ENCODE measurements at places on chromosomes 4 and X.

DNA sequence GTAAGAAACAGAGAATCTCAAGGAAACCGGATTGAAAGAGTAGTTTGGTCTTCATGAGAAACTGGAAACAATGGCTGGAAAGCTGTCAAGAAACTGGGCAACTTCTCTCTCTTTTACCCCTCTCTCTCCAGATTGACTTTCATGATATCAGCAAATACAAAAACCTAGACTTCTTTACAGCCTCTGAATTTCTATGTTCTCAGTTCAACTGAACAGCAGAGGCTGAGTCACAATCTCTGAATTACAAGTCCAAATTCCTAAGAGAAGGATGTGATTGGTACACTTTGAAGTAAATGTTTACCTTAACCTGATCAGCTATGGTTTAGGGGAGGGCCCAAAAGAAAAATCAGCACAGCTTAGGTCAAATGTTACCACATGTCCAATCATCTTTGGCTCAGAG, 974.9 kb downstream of the RPA4 start:
- no peak for DNase-seq

DNA sequence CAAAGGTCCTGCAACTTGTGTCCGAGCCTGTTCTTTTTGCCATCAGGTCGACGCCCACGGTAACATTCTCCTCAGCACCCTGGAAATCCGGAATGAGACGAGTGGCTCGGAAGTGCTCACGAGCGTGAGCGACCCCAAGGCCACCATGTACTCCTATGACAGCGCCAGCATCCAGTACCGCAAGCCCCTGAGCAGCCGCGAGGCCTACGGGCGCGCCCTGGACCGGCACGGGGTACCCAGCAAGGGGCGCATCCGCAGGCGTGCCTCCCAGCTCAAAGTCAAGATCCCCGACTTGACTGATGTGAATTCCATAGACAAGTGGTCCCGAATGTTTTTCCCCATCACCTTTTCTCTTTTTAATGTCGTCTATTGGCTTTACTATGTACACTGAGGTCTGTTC, 37.9 kb downstream of the COMMD8 start:
- no peak for DNase-seq

GRCh38 chrX:7112071-7112470, 35.4 kb upstream of the STS start:
- no peak for DNase-seq

DNA sequence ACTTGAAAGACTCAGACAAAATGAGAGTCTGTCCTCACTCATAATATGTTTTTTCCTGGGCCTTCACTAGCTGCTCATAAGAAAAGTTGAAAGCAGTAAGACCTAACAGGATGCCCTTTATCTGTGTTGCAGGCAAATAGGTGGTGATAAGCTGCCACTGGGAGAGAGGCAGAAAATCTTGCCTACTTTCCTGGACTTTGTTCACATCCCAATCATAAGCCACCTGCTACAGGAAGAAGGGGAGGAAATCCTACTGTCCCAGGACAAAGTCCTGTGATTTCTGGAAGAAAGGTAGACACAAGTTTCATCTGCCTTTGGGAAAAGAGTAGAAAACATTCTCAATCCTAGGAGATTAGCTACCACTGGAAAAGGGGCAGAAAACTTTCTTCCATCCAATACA, 13.3 kb upstream of the SPANXN2 start:
- DNase-seq: no peak

DNA sequence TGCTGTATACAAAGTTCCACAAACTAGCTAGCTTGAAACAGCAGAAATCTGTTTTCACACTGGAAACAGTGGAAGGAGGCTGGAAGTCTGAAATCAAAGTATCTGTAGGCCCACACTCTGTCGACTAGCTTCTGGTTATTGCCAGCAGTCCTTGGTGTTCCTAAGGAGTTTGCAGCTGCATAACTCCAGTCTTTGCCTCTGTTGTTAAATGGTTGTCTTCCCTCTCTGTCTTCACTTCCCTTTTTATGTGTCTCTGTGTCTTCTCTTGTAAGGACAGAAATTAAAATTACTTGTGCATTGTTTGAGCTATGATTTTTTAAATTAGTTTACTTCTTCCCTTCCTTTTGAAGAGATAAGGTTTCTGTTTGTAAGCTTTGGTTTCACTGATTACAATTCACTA, 8.2 kb downstream of the MTHFD2L start:
- DNase-seq: no peak

GRCh38 chr4:82715731-82716617, 82.6 kb downstream of the SCD5 start:
- DNase-seq: no peak

DNA sequence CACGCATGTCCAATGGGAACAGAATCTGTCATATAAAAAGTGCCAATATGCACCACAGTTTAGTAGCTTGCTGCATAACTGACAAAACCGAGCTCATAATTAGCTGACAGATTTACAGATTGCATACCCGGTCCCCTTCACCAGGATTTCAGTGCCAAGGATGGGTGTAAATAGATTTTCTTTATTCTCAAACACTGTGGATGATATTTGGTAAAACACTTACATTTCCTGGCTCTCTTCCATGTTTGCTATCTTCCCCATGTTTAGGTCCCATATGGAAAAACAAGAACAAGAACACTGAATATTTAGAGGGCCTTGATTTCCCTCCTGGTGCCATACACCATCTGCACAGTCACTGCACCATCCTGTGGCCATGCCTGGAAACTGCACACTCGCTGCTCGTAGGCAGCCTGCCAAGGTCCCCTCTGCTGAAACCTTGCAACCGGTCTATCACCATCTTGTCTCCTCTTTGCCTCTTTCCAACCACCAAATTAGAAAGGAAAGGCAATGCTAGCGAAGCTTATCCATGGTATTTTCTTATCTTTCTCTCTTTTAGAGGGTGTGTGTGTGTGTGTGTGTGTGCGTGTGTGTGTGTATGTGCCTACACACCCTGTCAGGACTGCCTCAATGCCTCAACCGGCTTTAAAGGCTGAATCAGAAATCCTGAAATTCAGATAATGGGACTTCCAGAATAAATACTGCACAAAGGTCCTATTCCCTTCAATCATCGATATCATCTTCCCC, 124.2 kb upstream of the MBNL3 start:
- DNase-seq: peak; percentile 2

- DNase-seq: peak; percentile 56
Observed at GRCh38 chr4:75512386-75513211, 1.6 kb downstream of the RCHY1 start.

- DNase-seq: no peak
Observed at GRCh38 chr4:20260821-20261220, 9.1 kb downstream of the SLIT2 start.

DNA sequence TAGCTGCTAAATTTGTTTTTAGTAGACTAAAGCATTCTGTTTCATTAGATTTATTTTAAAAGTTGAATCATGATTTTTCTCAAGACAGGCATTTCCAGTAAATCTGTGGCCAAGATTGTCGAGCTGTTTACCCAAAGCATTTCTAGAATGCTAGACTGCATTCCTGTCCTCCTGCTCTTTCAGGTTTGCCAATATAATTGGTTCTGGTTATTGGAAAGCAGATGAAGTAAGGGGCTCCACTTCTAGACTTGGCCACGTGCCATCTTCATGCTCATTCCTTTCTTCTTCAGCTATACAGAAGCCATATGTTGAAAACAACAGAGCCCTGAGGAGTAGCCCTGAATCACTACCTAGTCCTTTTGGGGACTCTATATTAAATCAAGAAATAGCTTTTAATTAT, 62.5 kb downstream of the PGRMC2 start:
- DNase-seq: no peak

DNA sequence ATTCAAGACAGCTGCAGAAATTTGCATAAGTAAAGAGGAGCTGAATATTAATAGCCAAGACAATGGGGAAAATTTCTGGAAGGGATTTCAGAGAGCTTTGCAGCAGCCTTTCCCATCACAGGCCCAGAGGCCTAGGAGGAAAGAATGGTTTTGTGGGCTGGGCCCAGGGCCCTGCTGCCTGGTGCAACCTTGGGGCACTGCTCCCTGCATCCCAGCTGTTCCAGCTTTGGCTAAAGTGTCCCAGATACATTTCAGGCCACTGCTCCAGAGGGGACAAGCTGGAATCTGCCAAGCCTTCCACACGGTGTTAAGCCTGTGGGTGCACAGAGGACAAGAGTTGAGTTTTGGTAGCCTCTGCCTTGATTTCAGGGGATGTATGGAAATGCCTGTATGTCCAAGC, 185.6 kb upstream of the SFRP2 start:
- no peak for DNase-seq

DNA sequence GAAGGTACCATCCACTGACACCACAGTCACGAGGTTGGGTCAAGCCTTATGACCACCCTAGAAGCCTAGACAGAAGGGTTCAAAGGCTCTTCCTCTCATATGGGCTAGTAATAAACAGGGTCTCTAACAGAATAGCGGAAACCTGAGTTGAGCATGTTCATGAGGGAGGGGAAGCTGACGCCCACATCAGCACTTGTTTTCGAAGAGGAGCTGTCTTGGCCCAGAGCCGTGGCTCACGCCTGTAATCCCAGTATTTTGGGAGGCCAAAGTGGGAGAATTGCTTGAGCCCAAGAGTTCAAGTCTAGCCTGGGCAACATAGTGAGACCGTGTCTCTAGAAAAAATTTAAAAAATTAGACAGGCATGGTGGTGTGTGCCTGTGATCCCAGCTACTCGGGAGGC, 21.5 kb upstream of the TMSB4X start:
- DNase-seq: no peak

GRCh38 chr4:6527259-6527658, 47.7 kb upstream of the MAN2B2 start:
- no peak for DNase-seq

- no peak for DNase-seq
Observed at GRCh38 chr4:3753726-3754412, 12.3 kb upstream of the ADRA2C start.

DNA sequence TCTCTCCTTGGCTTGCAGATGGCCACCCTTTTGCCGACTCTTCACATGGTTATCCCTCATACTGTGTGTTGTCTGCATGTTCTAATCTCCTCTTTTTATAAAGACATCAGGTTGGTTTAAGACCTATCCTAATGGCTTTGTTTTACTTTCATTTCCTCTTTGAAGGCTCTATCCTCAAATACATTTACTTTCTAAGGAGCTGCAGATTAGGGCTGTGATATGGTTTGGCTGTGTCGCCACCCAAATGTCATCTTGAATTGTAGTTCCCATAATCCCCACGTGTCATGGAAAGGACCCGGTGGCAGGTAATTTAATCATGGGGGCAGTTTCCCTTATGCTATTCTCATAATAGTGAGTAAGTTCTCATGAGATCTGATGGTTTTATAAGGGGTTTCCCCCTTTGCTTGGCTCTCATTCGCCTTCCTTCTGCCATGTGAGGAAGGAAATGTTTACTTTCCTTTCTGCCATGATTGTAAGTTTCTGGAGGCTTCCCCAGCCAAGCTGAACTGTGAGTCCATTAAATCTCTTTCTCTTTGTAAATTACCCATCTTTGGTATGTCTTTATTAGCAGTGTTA, 204.5 kb downstream of the RELL1 start:
- DNase-seq: no peak

DNA sequence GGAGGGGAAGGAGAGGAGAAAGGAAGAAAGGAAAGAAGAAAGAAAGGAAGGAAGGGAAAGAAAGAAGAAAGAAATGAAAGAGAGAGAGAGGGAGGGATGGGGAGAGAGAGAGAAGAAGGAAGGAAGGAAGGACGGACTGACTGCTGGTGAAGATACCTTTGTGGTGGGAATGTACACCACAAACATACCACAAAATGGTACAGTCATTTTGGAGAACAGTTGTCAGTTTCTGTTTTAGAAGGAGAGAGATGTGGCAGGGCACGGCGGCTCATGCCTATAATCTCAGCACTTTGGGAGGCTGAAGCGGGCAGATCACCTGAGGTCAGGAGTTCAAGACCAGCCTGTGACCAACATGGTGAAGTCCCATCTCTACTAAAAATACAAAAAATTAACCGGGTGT, 40.0 kb upstream of the SHISA3 start:
- no peak for DNase-seq

DNA sequence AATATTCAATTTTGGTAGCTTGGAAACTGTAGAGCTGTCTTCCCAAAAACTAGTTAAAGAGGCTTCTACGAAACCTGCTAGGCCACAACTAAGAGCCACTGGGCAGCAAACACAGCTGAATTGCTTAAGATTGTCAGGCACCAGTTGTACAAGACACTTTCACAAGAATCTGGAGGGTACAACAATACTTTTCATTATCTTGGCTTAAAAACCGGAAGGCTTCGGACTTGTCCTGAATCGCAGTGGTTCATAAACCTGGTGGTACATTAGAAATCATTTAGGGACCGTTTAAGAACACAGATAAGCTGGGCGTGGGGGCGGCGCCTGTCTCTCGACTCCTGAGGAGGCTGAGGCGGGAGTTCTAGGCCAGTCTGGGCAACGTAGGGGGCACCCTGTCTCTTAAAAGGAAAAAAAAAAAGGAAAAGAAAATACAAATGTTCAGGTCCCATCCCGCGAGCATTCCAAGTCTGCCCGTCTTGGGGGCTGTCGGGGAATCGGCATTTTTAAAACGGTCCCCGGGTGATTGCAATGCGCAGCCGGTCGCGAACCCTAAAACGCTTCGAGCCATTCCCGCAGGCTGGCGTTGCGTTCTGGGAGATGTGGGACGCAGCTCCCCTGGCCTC, 763 bp downstream of the PYURF start:
- DNase-seq: peak; percentile 11

DNA sequence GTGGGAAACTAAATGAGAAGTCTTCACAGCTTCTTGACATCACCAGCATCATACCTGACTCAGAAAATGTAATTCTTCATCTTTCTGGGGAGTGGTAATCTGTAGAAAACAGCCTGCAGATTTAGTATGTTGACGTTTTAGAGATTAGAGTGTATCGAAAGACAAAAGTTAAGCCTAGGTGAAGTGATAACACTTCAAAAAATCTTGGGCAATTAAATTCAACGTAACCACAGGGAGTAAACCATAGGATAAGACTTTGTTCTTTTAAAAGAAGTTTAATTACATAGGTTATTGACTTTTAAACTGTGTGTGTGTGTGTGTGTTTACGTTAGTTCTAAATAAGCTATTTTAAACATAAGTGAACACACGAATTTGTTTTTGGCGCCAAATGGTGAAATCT, 1.8 kb upstream of the CXCL5 start:
- no peak for DNase-seq

GRCh38 chr4:144948009-144948408, 150.0 kb downstream of the ANAPC10 start:
- no peak for DNase-seq

DNA sequence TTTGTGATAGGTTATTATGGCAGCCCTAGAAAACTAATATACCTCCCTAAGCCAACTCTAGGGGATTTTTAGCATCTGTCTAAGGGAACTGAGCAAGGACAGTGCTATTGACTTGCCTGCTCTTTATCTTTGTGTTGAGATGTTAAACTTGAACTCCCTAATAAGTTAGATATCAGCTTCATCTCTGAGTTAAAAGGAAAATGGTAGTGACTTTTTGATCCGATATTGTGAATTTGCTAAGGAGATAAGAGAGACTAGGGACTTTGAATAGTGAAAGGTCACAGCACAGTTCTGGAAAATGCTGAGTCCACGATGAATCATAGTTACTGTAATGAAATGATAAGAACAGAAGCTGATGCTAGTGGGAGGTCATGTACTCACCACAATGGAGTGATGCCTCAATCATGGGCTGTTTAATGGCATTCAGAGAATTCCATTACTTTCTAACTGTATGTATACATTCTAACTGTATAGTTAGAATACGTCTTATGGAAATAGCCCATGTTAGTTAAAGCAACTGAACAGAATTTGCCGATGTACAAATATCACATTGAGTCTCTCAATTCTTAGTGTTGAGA, 147.2 kb downstream of the GLRA3 start:
- no peak for DNase-seq

- no peak for DNase-seq
Observed at GRCh38 chr4:103720661-103721060, 876 bp upstream of the TACR3 start.

GRCh38 chr4:7428261-7429068, 6.3 kb downstream of the PSAPL1 start:
- DNase-seq: no peak

- DNase-seq: no peak
Observed at GRCh38 chr4:78310007-78310739, 241.4 kb upstream of the ANXA3 start.
